ENCODE measurements at places on chromosomes 3 and 15.

DNA sequence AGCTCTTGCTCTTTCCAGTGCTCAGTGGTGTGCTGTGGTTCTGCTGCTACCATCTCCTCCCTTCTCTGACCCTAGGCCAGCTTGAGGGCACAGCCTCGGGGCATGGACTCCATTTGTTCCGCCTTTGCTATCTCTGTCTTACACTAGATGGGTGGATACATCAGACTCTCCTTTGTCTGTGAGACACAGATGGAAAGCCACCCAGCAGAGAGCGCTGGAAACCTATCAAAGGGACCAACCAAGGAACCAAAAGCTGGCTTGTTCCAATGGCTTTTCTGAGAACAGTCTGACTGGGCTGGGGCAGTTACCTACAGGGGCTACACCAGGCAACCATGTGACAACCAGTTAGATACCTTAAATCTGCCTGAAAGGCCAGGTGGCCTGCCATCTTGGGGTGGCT is 63.8 kb downstream of the NPTN start:
- no peak for DNase-seq

DNA sequence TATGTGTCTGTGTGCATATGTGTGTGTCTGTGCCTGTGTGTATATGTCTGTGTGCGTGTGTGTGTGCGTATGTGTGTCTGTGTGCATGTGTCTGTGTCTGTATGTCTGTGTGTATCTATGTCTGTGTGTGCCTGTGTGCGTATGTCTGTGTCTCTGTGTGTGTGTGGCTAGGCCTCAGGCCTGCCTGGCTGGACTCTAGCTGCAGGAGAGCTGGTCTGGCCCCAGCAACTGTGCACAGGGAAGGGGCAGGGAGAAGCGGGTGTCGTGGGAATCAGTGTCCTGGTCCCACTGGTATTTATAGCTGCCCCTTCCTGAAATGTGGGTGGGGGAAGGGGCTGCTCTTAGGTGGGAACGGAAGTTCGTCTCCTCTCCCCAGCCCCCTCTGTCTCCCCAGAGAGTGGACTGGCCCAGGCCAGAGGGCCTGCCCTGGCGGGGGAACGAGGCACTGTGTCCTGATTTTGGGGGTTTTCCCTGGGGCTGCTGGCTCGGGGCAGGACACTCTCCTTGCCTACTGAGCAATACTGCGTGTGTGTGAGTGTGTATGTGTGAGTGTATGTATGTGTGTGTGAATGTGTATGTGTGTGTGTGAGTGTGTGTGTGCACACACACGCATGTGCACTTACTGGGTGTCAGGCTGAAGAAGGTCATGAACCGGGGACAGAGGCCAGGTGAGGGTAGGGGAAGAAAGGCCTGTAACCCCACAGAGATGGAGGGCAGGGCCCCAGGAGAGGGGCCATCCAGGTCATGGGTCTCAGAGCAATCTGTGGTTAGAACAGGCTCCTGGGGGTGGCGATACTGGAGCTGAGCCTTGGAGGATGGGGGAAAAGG is 6.6 kb downstream of the CSPG4 start:
- DNase-seq, result no peak

- DNase-seq, result no peak
Measured at GRCh38 chr15:47139965-47140364, 577.3 kb upstream of the SEMA6D start.

DNA sequence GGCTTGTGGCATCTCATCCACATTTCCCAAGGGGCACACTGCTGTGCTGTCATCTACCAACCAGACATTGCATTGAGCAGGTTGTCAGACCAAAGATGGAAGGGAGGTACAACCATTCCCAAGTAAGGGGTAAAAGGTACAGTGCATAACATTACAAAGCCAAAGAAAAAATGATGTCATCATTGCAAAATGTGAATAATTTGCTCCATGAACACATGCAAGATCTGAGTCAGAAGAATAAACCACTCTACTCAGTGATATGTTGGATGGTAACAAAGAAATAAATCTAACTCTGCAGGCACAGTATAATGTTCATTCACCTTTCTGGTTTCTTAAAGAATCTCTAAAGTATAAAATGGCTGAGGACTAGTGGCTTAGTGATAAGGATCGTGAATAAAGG is 202.7 kb downstream of the MAGI1 start:
- no peak for DNase-seq

DNA sequence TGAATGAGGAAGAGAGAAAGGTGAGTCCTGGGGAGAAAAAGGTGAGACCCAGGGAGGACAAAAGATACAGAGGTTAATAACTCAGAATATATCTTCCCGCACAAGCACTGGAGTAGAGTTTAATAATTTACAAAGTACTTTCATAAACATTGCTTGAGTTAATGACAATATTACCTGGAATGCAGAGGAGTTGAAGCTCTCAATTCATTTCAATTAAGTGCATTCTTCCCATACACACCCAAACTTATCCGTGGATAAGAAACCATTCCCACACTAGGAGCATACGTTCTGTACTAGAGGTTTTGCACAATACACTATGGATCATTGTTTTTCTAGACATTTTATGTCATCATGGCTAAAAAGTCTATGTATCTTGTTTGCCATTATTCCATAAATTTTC is 23.3 kb upstream of the KNG1 start:
- no peak for DNase-seq

GRCh38 chr3:171190668-171191067 is 164.1 kb upstream of the SLC2A2 start:
- DNase-seq, result no peak

DNA sequence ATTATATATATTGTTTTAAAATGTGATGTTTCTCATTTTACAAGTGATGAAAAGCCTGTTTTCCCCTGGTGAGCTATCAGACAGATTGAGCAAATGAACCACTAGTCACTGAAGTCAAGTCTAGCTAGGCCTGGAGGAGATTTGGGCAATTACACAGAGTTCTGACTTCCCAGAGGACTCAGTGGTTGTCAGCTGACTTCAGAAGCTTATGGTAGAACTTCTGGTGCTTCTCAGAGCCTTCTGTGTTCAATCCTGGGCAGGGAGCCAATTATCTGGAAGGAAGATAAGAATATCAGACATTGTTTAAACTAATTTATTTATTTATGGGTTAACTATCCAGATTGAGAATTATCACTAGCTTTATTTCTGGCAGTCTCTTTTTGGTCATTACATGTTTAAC is 37.7 kb upstream of the NAALADL2 start:
- no peak for DNase-seq

- no peak for DNase-seq
Measured at GRCh38 chr3:84885199-84885882, 73.4 kb upstream of the CADM2 start.

- no peak for DNase-seq
Measured at GRCh38 chr15:73283366-73283962, 85.3 kb downstream of the HCN4 start.

- no peak for DNase-seq
Measured at GRCh38 chr3:132382267-132382666, 35.0 kb upstream of the DNAJC13 start.

DNA sequence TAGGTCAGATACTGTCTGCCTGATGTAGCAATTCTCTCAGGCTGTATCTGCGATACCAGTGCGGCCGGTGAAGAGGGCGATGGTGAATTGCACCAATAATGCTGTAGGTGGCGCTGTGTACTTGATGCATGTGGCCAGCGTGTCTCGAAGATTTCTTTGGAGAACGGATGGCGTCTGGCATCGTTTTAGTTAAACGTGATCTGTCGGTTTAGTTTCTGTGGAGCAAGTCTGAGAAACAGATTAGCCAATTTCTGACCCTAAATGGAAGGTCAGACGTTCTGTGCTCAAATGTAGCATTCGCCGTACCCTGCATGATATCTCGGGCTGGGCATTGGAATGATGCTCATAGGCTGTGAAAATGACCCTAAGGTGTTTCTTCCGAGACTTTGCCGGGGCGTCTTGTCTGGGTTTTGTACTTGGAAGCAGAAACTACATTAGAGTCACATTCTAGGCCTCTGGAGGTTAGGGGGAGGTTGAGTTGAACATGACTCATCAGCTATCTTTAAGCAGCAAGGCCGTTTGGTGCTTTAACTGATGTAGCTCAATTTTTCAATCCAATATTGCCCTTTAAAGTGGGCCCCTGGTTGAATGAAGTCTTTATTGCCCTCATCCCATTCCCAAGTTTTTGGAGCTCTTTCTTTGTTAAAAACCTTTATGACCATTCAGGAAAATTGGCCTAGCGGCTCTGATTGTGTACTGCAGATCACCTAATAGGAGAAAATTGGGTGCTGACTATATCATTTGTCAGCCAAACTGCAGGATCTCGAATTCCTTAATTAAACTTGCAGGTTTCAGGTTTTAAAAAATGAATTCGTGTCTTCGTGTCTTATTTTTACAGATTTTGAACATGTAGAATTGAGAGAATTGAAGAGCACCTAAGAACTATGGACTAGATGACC is 80.0 kb downstream of the SQOR start:
- DNase-seq, result no peak

DNA sequence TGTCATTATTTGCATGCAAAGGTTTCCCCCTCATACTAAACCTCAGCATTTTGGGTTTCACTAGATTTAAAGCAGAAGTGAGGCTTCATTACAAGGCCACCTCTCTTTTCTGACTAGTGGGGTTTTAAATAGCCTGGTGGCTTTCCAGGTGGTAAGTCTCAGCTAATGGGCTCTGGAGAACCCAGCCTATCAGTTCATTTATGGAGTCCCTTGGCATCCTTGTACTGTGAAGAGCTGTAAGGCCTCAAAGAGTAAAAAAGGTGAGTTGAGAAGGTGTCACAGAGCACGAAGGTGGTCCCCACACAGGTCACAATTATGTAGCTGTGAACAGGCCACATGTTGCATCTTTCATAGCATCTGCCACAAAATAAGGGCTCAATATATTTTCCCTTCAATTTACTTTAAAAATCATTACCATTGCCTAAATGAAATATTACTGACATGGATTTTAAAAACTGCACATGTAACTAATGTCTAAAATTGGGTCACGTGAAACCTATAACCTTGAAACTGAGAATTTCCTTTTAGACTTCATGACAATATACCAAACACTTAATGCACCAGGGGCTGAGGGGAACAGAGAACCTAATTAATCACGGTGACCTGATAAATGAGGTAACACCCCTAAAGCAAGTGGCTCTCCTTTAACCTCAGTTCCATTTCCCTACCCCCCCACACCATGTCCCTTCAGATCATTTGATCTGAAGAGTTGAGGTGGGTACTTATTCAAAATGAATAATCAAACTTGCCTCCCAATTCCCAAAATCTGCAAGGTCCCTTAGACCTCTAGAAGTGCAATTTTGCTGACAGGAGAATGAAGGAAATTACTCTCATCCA is 1.3 kb downstream of the NGLY1 start:
- no peak for DNase-seq

GRCh38 chr3:85592256-85592655 is 633.5 kb downstream of the CADM2 start:
- DNase-seq, result no peak

DNA sequence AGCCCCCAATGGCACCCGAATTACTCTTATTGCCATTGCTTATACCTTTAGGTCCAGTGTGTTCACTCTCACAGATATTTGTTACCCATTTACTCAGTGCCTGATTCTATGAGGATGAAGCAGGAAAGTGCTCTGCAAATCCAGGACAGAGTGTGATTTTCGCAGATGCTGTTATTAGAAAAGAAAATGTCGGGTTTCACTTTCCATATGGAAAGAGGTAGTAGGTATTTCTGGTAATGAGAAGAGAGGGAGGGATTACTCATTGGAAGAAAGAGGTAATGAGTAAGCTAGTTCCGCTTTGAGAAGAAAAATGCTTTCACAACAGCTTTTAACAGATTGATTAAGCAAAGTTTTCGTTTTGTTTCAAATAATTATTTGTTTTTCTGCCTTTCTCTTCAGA is 336.3 kb upstream of the CFAP20DC start:
- DNase-seq, result peak; percentile 7

Data from CD8-positive, alpha-beta T cell (primary cell).